Suppressor macrophage treated with lipopolysaccharide for 4 hours (primary cell): ENCODE measurements at places on chromosomes 7 and 10.

DNA sequence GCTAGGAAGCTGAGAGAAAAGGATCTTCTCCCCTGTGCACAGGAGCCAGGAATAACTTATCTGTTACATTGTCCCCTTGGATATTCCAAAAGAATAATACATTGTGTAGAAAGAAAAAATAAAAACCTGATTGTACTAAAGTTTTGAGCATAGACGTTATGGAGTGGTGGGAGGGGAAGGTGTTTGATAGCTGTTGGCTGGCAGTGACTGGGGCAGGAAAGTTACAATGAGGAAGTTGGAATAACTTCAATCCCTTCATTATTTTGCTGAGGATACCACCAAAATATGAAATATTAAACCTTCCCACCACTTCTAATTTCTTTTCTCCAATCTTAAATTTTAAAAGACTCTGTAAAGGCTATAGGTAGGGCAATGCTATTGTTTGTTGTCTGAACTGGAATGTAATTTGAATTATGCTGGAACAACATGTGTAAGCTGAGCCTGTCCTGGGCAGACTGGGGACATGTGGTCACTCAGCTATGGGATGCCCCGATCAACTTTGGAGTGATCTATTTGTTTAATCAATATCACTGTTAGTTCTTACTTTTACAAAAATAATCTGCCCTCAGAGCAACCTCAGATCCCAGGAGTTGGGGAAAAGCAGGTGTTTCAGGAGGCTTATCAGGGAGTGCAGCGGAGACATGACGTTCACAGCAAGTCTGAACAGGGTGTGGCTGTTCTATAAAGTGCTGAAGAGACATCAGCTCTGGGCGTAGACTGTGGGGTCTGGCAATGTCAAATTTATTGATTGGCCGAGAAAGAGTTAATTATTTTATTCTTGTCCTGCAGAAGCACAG is 20.8 kb downstream of the CYP3A43 start:
- no peak for DNase-seq

GRCh38 chr10:99784016-99784726 is 1.7 kb downstream of the ABCC2 start:
- DNase-seq, result no peak

DNA sequence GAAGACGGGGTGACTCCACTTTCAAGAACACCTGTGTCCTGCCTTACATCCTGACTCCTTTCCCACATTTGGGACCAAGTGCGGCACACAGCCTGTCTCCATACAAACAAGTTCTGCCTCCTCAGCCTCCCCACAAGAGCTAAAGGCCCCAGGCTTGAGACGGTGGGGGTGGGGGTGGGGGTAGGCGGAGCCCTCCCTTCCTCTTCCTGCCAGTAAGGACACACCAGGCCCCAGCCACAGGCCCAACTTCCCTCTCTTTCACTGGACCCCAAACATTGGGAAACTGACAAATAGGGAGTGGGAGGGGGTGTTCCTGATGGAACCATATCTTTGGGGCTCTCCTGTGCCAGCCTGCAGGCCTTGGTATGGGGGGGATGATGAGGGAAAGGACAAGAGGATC is 4.6 kb downstream of the CDK5 start:
- no peak for DNase-seq

- DNase-seq, result no peak
Measured at GRCh38 chr10:119541046-119541445, 1.5 kb downstream of the RGS10 start.

DNA sequence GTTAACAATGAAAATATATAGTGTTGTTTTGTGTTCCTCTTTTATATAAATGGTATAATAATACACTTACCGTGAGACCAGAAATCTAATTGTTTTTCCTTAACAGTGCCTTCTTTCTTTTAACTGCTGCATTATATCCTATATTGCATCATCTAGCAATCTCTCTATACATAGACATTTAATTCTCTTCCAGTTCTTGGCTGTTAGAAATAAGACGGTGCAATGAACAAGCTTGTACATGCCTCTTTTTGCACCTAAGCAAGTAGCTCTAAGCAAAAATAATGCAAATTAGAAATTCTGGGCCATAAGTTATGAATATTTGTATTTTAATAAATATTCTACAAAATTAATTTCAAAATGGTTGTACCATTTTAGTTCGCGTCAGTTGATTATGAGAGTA is 55.9 kb upstream of the AHR start:
- no peak for DNase-seq

DNA sequence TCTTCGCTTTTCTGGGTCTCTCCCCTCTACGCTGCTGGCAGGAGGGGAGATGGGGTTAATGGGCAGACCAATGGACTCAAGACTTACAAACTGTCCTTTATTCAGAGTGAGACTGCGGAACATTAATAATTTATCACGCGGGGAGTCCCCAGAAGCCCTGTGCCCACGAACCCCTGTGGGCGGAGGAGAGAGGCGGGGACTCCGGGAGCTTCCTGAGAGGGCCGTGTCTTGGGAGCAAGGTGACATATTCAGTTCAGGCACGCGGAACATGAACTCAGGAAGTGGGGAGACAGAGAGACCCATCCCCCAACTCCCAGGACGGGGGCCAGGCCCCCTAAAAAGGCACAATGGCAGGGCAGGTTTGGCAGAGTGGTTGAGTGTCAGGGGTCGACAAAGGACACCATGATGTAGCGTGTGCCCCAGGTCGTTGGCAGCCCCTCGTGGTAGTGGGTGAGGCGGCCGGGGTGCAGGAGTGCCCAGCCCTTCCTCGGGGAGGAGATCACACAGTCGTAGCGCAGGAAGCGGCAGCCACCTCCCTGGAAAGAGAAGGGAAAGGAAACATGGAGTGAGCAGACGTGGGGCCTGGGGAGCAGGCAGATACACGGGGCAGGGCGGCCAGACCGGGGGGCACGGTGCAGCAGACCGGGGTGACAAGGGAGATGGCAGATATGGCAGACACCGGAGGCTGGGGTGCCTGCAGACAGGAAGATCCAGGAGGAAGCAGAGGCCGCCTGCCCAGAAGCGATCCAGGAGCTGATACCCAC is 5.2 kb upstream of the MOGAT3 start:
- no peak for DNase-seq

GRCh38 chr7:114822844-114823243 is 99.0 kb upstream of the MDFIC start:
- no peak for DNase-seq

- no peak for DNase-seq
Measured at GRCh38 chr10:48700493-48700892, 15.8 kb downstream of the WDFY4 start.

DNA sequence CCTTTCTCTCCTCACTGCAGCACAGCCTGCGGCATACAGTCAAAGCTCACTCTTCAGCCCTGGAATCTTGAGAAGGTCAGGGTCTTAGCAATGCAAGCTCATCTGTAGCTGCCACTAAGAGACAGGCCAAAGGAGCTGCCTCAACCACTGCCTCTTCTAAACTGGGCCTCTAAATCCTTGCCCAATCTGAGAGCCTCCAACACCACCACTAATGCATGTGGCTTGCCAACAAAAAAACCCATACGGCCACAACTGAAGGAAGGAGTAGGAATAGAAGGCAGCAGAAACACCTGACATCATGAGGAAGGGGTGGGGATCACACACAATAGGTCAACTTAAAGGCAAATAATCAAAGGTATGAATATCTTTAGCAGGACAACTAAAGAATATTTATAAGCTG is 183.8 kb downstream of the SRPK2 start:
- no peak for DNase-seq

DNA sequence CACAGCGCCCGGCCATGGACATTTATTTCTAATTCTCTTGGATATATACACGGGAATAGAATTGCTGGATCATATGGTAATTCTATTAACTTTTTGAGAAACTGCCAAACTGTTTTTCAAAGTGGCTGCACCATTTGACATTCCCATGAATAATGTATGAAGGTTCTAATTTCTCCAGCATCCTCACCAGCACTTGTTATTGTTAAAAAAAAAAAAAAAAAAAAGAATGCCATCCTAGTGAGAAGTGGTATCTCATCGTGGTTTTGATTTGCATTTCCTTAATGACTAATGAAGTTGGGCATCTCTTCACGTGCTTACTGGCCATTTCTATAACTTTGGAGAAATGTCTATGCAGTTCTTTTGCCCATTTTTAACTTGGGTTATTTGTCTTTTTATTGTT is 13.5 kb downstream of the CNNM2 start:
- DNase-seq, result no peak

- no peak for DNase-seq
Measured at GRCh38 chr10:131930150-131930549, 29.3 kb downstream of the PPP2R2D start.

GRCh38 chr10:116444527-116445142 is 17.0 kb downstream of the PNLIPRP3 start:
- DNase-seq, result peak; percentile 56

DNA sequence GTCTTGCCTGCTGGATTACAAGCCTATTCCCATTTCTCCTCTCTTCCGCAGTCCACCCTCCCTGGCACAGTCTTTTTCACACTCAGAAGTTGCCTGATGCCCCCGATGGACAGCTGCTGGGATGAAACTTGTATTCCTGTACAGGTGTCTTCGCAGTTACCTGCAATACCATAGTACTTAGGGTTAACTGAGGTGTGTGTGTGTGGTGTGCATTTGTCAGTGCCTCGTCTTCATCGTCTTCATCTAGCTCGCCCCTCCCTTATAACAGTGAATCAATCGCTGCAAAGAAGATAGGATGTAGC is 11.0 kb downstream of the NXPH1 start:
- DNase-seq, result no peak

DNA sequence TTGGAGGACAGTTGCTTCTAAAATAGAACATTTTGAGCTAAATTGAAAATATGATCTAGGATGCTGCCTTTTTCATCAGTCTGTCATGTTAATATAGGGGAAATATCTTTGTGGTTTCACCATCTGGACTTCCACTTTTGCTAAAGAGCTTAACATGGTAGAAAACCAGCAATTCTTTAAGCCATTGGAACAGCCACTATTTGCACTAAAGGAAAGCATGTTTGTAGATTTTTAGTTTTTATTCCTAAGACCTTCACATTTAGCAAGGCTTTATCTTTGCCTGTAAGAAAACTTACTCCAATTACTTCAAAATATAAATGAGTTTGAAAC is 291.0 kb downstream of the RNLS start:
- no peak for DNase-seq

GRCh38 chr10:64116707-64117106 is 595.5 kb downstream of the REEP3 start:
- no peak for DNase-seq

DNA sequence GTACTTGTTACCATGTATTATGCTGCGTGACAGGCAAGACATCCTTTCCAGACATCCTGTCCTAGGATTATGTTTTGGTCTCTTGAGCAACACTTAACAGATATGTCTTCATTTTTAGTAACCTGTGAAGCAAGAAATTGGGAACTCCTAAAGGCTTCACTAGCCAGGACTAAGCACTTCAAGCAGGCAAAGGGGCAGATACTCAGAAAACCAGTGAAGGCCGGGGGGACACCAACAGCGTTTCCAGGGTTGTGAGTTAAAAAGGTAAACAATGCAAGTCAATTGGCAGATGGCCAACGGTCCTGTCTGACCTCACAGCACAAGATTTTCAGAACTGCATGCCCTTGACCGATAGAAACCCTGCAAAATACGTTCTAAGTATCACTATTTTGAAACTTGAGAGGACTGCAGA is 77.6 kb upstream of the SFMBT2 start:
- peak; percentile 33 for DNase-seq

DNA sequence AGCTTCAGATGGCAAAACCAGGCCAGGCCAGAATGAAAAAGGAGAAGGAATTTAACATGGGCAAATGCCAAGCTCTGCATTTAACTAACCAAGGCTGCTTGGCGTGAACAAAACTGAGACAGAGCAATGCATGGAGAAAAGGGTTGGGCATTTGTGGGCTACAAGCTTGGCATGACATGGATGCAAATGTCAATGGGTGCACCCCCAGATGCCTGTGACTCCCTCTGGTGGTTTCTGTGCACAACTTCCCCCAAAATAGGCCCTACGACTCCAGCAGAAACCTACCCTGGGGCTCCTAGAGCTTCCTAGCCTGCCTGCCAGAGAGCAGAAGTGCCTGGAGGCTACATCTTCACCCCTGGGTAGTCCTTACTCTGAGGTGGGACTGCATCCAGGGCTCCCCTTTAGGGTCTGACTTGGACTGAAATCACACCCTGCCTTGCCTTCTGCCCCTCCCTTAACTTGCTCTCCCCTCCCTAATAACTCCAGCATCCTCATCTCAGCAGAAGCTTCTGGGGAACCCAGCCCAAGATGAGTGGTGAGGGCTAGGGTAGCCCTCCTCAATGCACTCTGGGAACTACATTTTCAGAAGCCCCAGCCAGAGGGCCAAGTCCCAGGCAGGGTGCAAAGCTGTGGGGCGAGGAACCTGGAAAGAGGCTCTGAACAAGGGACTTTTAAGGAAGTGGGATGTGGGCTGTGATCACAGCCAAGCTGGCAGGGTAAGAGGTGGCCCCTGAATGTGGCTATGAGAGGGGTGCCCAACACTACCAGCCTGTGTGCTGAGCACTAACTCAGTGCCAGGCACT is 11.3 kb downstream of the GPRIN2 start:
- DNase-seq, result no peak

GRCh38 chr7:93148144-93148543 is at the start of gene SAMD9L:
Gene SAMD9L, minus strand, starts transcription at chr7:93148385. Its CDS starts 12,414 bp downstream, at chr7:93135971.
- DNase-seq, result peak; percentile 77

GRCh38 chr10:21293518-21294356 is 231.7 kb downstream of the SKIDA1 start:
- DNase-seq, result no peak

GRCh38 chr7:14604606-14605005 is 297.9 kb downstream of the DGKB start:
- DNase-seq, result no peak

- DNase-seq, result peak; percentile 56
Measured at GRCh38 chr7:128879939-128880746, 17.5 kb downstream of the ATP6V1F start.

DNA sequence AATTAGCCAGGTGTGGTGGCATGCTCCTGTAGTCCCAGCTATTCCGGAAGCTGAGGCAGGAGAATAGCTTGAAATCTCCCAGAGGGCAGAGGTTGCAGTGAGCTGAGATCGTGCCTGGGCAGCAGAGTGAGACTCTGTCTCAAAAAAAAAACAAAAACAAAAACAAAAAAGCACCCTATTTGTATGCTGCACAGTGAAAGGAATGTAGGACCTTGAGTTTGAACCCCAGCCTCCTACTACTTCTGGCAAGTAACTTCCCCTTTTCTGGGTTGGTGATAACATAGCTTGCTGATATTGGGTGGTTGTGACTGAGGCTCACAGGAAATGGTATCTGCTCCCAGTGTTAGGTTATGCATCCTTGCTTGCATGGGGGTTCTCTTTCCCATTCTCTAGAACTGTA is 205.3 kb downstream of the BUB3 start:
- no peak for DNase-seq

DNA sequence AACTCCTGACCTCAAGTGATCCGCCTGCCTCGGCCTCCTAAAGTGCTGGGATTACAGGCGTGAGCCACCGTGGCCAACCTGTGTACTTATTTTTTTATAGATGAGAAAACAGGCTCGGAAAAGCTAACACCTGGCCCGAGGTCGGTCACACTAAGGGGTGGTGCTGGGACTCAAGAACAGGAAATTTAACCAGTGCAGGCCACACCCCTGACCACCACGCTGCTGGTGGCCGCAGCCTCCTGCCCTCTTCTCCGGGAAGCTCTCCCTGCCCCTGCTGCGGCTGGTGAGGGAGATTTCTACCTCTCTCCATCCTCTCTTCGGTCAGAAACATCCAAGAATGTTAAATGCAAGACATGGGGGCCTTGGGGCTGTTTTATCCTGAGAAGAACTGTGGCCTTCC is 63.2 kb downstream of the TNRC18 start:
- no peak for DNase-seq
